Activated CD4-positive, alpha-beta T cell treated with anti-CD3 and anti-CD28 coated beads, Interleukin-2, amount 10 ng/mL, durations not matched to agents 7 days and 5 days (primary cell): ENCODE measurements at places on chromosomes 11 and 22.
A peak's percentile ranks its signal among the peaks of the same experiment; 100 is the strongest.

GRCh38 chr11:17770917-17771316 lies 36.3 kb downstream of the KCNC1 start:
- DNase-seq = no peak

DNA sequence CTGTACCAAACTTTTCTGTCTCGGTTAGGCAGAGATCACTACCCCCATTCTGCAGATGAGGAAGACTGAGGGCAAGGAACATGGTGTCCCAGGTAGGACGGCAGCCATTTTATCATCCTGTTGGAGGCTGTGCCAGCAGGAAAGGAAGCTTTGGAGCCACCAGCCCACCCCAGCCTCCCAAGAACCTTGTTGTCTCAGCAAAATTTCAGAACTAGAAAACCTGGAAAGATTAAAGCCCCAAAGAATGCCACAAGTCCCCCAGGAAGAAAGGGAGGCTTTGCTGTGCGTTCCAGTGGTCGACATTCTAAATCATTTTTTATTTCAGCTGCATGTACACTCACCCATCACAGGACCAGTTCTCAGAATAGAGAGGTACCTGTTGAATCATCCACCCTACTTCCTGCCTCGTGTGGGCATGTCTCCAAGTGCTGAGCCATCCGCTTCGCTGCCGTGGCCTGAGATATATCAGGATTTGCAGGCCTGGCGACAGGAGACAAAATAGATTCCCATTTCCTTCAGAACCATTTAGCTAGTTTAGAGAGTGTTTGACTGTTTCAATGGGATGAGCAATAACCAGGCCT lies 13.0 kb upstream of the EIF3D start:
- peak; percentile 18 for DNase-seq

DNA sequence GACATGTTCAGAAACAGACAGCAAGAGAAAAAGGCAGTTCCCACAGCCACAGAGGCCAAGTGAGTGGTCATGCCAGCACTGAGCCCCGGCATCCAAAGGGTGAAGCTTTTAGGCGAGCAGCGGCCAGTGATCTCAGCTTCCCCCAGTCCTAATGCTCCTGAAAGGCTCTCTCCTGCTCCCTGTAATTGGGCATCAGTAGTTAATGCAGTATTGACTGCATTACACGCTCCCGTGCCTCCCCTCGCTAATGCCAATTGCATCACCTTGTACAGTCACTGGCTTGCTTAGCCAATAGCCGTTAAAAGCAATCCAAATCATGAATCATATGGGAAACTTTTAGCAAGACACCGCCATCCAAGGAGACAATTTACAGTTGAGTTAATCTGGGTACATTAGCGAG lies 4.9 kb downstream of the LMO1 start:
- no peak for DNase-seq

- no peak for DNase-seq
Measured at GRCh38 chr11:70647188-70648166, 249.1 kb downstream of the CTTN start.

DNA sequence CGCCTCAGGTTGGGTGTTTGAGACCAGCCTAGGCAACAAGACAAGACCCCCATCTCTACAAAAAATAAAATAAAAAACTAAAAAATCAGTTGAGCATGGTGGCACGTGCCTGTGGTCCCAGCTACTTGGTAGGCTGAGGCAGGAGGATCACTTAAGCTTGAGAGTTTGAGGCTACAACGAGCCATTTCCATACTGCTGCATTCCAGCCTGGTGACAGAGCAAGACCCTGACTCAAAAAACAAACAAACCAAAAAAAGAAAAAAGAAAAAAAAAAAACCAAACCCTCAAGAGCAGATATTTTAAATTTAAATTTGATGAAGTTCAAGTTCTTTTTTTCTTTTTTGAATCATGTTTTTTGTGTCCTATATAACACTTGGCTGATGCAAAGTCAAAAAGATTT lies 7.2 kb upstream of the CCDC83 start:
- no peak for DNase-seq

DNA sequence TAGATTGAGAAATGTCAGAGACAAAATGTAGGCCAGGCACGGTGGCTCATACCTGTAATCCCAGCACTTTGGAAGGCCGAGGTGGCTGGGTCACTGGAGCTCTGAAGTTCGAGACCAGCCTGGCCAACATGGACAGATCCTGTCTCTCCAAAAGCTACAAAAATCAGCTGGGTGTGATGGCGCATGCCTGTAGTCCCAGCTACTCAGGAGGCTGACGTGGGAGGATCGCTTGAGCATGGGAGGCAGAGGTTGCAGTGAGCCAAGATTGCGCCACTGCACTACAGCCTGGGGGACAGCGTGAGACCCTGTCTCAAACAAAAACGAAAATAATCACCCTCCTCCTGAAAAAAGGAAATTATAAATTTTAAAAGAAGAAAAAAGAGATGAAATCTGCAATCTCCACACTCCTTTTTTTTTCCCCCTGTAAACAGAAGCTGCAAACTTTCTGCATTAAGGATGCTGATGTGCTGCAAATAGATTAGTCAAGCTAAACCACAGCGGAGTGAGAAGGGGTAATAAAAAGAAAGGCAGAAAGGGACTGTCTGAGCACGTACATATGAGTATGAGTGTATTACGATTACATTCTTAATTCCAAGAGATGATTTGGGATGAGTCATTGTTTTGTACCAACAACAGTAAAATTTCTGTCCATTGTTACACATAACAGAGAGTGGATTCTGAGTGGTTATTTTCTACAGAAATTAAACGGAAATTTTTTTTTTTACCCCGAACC lies 87.3 kb downstream of the SIK3 start:
- no peak for DNase-seq

GRCh38 chr11:132231656-132232347 lies 861.4 kb downstream of the NTM start:
- no peak for DNase-seq
